Stimulated activated CD4-positive, alpha-beta T cell treated with anti-CD3 and anti-CD28 coated beads, Interleukin-12 subunit alpha, Interleukin-12 subunit beta, amount 100 ng/mL, for 4 hours (primary cell): ENCODE measurements at places on chromosomes 4 and X.

- no peak for DNase-seq
Observed at GRCh38 chrX:117972711-117973109, 143.9 kb downstream of the KLHL13 start.

DNA sequence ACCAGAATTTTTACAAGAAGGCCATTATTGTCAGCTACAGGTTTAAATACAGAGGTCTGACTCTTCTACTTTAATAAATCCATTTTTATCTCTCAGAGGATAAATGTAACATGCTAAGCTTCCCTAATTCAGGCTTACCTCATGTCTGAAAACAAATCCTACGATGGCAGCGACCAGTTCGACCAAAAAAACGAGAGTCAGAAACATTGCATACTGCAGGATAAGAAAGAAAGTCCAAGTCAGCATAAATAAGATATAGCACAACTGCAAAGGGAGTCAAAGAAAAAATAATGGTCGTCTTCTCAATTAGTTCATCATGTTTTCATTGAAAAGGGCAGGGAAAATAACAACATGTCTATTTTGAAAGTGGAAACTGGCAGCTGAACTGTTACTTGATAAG is 1.6 kb downstream of the TSPAN6 start:
- no peak for DNase-seq

DNA sequence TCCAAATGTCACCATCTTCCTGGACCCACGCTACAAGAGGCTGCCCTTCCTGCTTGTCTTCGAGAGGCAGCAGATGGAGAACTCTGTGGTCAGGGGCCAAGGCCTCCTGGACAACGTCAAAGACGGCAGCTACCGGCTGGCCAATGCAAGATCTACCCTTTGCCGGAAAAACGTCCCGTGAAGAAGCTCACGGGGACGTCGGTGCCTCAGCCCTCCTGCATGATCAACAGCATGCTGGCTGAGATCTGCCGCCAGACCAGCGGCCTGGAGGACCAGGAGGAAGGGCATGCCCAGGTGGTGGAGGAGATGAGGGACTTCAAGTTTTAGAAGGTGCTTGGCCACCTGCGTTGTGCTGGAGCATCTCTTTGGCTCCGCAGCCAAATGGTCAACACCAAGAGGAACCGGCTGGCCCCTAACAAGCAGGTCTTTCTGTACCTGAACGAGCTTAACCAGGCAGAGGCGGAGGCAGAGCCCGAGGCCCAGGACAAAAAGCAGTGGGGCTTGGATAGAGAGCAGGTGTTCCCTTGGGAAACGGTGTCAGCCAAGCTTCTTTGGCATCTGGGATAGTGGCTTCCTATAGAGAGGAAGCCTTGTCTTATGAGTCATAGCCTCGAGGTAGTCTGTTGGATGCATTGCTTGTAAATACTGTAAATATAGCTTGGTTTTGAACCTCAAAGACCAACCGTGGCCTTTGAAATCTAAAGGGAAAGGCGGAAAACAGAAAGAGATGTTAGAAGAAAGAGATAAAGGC is 94.8 kb upstream of the ELOVL6 start:
- no peak for DNase-seq

GRCh38 chr4:169268951-169269760 is 1.6 kb downstream of the SH3RF1 start:
- no peak for DNase-seq

DNA sequence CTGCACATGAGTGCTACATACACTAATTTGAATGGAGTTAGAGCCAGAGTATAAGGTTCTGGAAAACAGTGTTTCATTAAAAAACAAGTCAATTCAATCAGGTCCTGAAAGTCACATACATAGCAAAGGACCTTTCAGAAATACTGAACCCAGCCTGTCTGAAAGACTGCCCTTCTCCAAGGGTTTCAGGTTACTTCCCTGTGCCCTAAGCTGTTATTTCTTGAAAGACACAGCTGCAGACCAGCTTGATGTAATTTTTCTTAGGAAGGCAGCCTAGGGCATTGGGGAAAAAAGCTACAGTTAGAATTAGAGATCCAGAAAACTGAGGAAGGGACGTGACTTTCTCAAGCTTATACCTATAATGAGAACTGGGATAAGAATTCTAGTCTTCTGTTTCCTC is 155.9 kb upstream of the MAOA start:
- DNase-seq: no peak

DNA sequence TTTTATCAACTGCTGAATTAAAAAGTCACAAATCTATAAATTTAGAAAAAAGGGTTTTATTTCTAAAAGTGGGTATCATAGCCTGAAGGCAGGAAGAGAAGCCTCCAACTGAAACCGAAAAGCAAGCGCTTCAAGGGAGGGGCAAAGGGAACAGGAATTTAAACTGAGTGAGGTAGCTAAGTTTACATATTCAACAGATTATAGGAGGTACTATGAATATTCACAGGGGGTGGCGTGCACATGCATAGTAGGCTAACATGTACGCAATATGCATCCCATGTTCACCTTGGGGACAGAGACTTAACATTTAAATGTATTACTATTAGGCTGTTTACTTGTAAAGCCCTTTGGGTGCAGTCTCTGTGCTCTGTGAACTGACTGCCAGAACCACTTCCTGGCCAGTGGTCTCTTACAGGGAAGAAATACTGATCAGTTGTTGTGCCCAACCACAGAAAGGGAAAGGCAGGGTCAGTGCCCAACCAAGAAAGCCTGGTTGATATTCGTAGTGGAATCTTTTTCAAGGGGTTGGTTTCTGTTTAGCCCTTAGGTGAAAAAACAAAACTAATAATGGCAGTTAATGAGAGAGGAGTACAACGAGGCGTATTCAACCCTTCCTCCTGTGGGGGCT is 168.7 kb upstream of the GALNTL6 start:
- DNase-seq: no peak

GRCh38 chrX:104172788-104173187 is 6.5 kb downstream of the FAM199X start:
- no peak for DNase-seq

GRCh38 chr4:154709550-154709949 is 34.2 kb upstream of the LRAT start:
- no peak for DNase-seq

DNA sequence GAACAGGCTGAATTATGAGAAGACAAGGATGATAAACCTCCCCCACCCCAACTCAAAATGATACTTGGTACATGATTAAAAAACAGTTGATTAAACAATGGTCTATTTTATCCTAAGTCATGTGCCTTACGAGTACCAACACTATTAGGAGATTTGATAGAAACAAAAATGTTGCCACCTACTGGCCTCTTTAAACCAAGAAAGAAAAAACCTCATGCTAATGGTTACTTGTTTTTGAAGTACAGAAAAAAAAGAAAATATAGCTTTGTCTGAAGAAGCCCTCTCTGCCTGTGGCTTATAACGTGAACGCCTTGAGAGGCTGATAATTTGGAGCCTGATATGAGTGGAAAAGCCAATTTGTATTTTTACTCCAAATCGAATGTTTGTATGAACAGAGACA is 538.2 kb downstream of the DMD start:
- DNase-seq: no peak

- DNase-seq: no peak
Observed at GRCh38 chr4:81214144-81214880, 710 bp downstream of the PRKG2 start.
